SIG-M5 (cell line): ENCODE measurements at places on chromosomes 11 and 22.

- no peak for DNase-seq
These were observed 1391.3 kb downstream of the TBC1D22A start for GRCh38 chr22:48153726-48154125.

GRCh38 chr22:19872779-19873137 lies 18.1 kb upstream of the GNB1L start:
- DNase-seq: no peak

- peak; percentile 92 for DNase-seq
These were observed 7.2 kb downstream of the PIWIL4 start for GRCh38 chr11:94574193-94574961.

DNA sequence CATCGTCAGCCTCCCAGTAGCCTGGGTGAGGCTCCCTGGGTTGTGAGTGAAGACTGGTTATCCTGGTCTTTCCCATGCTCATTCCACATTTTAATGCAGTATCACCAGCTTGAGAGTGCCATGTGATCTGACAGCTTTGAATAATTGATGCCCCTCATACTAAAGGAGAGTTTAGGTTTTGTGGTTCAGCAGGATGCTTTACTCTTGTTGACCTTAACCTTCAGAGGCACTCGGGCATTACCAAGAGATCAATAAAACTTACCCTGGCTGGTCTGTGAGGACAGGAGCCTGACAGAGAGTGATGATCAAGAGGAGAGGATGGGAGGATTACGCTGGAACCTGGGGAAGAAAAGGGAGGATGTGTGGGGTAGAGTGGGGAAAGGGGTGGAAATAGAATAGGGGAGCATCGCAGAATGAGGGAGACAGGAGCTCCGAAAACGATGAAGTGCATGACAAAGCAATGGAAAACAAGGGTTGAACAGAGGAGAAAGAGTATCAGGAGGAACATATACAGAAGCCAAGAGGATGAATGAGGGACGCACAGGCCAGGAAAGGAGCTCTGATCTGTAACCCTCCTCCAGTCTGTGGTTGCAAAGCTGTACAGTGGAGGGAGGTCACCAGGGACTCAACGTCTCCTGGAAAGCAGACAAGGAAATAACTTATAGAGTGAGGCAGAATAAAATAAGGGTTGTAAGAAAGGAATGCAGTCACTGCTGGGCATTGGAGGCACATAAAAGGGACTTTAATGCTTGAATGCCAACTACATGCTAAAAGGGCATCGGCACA lies 594.5 kb downstream of the NTM start:
- no peak for DNase-seq

- no peak for DNase-seq
These were observed 96.2 kb downstream of the PDHX start for GRCh38 chr11:35012467-35013191.

- no peak for DNase-seq
These were observed 347.3 kb upstream of the RAG2 start for GRCh38 chr11:36945384-36945783.

- no peak for DNase-seq
These were observed 2.6 kb downstream of the NELL1 start for GRCh38 chr11:20671856-20672546.
